ENCODE measurements at places on chromosomes 4 and X.

GRCh38 chr4:145734576-145735346 is 54.8 kb downstream of the C4orf51 start:
- no peak for DNase-seq

DNA sequence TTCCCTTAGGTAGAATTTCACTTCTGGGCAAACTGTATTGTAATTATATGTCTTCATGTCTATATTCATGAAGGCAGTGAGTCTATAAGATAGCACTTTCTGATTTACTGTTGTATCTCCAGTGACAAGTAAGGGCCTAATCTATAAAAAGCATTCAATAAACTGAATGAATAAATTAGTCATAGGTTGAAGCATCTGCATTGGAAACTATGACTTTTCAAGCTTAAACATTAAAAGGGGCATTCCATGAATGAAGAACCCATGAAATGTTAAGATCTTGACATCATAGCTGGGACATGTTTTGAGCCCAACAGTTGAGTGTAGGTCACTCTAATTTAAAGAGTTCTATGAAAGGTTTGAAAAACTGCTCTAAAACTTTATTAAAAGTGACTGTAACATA is 159.3 kb upstream of the LCORL start:
- DNase-seq, result no peak

GRCh38 chrX:13748486-13748885 is 13.9 kb downstream of the OFD1 start:
- no peak for DNase-seq

DNA sequence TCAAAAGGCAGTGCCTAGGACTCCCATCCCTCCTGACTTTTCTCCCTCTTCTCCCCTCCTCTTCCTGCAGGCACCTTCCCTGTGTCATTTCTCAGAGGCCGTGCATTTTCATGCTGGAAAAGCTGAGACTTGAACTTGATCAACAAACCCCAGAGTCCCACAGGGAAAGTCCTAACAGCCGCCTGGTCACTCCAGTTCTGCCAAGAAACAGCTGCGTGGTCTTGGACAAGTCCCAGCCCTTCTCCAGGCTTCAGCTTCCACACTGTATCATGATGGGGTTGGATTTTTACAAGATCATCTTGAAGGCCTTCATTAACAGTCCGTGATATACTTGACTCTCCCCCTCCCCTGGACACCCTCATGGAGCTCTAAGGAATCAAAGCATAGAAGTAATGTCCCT is 366.0 kb downstream of the BCOR start:
- no peak for DNase-seq

DNA sequence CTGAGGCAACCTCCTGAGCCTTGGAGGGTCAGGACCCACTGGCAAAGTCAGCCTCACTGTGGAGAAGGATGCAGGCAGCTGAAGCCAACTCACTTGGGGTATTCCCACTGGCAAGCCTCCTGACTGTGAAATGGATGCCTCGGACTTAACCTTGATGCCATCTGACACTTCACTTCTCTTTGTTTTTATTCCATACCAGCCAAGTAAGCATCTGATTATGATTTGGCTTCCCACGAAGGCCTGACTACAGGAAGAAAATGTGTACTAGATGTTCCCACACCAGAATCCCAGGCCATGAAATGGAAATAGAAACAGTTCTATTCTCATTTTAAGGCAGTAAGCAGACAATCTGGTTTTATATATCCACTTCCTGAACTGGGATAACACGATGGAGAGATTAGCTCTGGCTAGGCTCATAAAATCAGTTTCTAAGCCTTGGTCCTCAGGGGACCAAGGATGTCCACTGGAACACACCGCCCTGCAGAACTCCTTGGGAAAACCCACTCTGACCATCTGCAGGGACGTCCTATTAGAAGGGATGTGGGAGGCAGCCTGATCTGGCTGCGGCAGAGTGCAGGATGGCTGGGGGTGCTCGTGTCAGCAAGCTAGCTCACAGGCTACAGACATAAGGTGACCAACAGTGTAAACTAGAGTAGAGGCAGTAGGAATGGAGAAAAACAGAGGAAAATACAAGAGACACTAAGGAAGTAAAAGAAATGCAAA is 89.3 kb downstream of the TSPAN5 start:
- no peak for DNase-seq

- no peak for DNase-seq
Measured at GRCh38 chrX:115189110-115189509, at the start of gene RBMXL3. TSS of gene RBMXL3 (plus strand) at chrX:115189410. CDS start at chrX:115189442, 32 bp downstream.

- no peak for DNase-seq
Measured at GRCh38 chr4:150382028-150382427, 199.9 kb upstream of the MAB21L2 start.

GRCh38 chr4:86679441-86679840 is 85.3 kb downstream of the PTPN13 start:
- no peak for DNase-seq

DNA sequence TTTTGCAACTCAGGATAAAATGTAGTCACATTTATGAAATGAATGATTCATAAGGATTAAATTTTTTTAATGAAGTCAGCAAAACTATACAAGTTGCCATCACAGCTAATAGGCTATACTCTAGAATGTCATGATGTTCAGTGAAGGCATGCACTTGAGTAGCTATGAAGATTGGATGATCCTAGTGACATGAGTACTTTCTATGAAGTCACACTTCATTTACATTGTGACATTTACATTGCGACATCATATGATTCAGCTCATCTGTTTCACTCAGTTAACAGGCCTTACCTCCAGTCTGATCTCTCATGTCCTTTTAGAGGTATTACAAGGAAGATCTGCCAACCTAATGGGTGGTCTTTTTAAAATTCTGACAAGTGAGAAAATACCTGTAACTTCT is 82.7 kb upstream of the FGF13 start:
- DNase-seq, result no peak
